ENCODE measurements at places on chromosomes 6 and 20.
A peak's percentile ranks its signal among the peaks of the same experiment; 100 is the strongest.

DNA sequence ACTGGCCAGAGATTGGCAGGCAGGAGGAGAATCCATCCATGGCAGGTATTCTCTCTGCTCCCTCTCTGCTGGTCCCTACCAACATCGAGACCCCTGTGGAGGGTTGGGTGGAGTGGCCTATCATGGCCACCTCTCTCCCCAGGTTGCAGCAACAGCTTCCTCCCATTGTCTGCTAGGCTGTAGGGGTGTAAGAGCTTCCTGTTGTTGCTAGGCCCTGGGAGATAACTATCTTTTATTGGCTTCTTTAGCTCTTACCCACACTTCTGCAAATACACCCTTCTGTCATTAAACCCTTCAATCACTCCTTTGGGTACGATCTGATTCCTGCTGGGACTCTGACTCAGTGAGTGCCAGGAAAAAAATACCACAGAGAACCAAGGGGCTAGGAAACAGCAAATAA, 66.6 kb upstream of the FAM184A start:
- no peak for DNase-seq

DNA sequence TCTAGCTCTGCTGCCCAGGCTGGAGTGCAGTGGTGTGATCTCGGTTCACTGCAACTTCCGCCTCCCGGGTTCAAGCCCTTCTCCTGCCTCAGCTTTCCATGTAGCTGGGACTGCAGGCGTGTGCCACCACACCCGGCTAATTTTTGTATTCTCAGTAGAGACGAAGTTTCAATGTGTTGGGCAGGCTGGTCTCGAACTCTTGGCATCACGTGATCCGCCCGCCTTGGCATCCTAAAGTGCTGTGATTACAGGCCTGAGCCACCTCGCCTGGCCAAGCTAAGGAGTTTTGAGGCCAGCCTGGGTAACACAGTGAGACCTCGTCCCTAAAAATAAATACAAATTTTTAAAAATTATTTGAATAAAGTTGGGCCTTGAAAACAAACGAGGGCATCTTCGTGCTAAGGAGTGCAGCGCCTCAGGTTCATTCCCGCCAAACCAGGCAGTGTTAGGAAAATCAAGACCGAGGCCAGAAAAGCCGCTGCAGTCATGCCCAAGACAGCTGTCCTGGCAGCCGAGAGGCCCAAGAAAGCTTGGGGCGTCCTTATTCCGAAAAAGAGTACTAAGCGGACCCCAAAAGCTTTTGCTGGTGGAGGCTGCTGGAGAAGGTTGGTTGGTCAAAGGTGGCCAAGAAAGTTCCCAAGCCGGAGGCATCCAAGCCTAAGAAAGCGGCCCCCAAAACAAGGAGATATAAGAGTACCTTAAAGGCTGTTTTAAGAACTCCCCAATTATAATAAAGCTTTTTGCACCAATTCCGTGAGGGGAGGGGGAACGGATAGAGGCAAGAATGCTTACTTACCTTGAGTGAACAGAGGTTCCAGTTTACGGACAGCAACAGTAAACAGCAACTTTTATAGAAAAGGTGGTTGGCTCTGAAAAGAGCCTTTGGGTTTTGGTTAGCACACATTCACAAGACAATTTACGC, 109.0 kb downstream of the HFE start:
- DNase-seq: no peak

- peak; percentile 20 for DNase-seq
Measured at GRCh38 chr20:40776466-40777457, 87.7 kb upstream of the MAFB start.

GRCh38 chr6:16136091-16136490, 7.2 kb downstream of the MYLIP start:
- no peak for DNase-seq

- DNase-seq: no peak
Measured at GRCh38 chr20:45096781-45097180, 4.1 kb downstream of the KCNS1 start.

DNA sequence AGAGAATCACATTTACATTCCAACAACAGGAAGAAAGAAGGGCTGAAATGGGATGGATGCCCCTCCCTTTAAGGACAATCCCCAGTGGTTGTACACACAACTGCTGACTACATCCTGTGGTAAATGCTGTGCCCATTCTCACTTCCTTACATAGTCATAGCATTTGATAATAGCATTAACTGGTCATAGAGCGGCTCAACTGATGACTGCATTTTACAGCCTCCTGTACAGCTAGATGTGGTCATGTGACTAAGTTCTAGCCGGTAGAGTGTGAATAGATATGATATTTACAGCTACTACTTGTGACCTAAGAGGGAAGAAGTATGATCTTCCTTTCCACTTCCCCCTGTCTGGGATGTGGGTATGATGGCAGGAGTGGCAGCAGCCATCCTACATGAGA, 24.7 kb downstream of the KCNK17 start:
- DNase-seq: no peak

DNA sequence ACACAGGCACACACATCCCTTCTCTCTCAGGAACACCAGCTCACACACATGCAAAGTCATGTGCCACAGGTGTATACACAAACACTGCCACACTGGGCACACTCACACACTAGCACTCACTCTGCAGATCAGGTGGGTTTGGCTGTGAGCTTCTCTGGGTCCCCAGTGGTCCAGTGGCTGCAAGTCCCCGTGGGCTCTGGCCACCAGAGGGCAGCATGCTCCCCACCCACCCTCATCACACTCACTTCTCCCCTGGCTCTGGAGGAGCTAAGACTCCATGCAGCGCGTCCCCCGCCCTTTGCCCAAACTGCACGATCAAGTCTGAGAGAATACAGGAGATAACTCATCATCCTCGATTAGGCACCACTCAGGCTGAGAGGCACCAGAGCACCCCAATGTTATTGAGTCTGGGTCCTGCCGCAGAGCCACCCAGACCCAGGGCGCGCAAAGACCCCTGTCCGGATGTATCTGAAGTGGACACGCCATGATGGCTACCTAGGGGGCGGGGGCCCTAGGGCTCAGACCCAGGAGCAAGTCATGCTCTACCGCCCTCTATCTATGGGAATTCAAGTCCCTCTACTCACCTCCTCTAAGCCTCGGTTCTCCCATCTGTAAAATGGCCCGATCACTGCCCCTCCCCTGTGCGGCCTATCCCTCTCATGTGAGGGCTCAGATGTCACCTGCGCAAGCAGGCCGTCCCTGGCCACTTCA, 90.5 kb downstream of the GRM4 start:
- DNase-seq: peak; percentile 40

- DNase-seq: no peak
Measured at GRCh38 chr6:129662980-129663431, 47.0 kb downstream of the ARHGAP18 start.

DNA sequence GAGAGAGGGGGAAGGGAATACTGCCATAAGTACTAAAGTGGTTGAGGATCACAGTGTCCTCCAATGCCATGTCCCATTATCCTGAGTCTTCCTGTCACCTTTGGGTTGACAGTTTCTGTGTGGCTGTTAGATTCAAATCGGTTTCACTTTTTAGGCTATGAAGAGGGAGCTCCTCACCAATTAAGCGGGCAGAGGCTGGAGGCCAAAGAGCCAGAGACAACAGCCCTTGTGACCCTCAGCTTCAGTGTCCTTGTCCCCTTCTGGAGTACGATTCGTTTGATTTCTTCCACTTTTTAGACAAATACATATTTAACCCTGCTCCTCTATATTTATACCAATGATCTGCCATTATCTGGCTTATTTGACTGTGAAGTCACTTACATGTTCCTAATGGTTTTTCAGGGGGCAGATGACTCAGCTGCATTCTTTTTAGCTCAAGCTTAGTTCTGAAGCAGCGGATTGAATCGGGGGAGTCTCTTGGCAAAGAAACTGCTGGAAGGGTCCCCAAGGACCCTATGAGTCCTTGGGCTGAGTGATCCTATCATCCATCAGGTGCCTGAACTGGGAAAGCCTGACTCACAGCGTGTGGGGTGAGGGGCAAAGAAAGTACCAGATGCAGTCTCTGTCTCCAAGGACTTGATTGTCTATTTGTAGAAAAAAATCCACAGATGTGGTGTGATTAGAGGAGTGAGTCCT, 18.2 kb downstream of the FERMT1 start:
- no peak for DNase-seq

All from left ventricle myocardium inferior (tissue), 1 donor.